ENCODE measurements at places on chromosomes 4 and X.

DNA sequence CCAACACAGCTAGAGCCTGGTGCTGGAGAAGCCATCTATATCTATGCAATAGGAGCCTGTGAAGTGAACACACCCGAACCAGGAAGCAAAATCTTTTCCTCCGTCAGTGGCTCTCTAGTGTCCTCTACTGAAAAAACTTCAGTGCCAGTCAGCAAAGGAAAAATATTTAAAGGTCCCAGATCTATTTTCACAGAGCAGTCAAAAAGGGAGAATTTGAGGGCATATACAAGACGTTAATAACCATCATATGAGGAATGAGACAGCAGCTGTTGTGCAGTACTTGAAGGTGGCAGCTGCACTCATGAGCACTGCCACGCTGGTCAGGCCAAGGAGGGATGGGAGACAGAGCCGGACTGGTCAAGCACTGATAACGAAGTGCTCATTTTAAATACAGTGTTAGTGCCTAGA lies 14.4 kb downstream of the MCUB start:
- DNase-seq, result no peak

DNA sequence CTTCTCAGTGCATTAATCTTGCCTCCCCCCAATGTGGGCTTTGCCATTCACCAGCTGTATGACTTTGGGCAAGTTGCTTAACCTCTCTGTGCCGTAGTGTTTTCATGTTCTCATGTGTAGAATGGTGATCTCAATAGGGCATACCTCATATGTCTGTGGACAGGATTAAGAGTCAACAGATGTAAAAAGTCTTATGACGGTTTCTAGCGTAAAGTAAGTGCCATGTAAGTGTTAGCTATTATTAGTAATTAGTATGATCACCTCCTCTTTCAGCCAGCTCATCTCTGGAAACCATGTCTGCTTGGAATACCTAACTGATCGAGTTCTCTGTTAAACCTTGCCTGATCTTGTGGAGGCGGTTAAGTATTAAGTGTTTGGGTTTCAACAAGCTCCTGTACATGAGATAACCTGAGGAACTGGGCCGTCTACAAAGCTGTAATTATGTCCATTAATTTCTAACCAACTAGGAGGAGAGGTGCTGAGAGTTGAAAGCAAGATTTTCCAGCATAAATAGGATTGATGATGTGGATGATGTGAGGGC lies 66.3 kb downstream of the TSC22D3 start:
- no peak for DNase-seq

GRCh38 chr4:89373394-89373793 lies 65.8 kb upstream of the GPRIN3 start:
- no peak for DNase-seq

DNA sequence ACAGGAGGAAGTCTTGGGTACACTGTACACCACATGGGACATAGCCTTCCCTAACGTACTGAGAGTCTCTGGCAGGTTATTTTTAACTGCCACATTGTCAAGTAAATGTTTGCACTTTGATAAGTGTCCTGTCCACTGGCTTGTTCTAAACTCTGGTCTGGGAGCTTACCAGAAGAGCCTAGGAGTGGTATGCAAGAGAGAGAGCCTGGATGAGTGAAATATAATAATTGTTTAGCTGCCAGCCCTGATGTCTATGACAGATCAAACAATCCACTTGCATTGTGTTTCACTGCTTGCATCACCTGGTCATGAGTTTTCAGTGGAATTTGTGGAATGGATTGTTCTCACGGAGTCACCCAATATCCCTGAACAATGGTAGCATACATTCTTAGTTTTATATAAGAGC lies 91.6 kb downstream of the SHROOM3 start:
- DNase-seq, result no peak

- no peak for DNase-seq
Measured at GRCh38 chr4:186144198-186144945, 39.9 kb downstream of the FAM149A start.

DNA sequence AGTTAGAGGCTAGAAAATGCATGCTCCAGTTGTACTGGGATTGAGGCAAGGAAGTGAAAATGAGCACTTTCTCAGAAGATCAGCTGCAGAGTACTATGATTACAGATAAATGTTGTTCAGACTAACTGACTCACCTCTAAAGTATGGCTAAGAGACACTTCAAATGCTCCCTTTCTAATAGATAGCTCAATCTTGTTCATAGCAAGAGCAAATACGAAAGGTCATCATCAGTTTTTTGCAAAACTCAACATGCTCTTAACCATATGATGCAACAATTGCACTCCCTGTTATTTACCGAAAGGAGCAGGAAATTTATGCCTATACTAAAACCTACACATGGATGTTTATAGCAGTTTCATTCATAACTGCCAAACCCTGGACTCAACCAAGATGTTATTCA lies 838.4 kb upstream of the INTU start:
- no peak for DNase-seq

- no peak for DNase-seq
Measured at GRCh38 chr4:1446502-1447386, 40.5 kb upstream of the NKX1-1 start.

DNA sequence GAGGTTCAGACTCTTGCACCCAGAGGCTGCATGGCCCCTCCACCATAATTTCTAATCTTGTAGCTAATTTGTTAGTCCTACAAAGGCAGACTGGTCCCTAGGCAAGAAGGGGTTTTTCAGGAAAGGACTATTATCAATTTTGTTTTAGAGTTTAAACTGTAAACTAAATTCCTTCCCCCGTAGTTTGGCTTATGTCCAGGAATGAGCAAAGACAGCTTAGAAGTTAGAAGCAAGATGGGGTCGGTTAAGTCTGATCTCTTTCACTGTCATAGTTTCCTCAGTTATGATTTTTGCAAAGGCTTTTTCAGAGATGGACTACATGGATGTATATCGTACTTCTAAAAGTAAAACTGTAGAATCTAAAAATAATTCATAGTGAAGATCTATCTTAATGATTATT lies 258.1 kb upstream of the IL1RAPL1 start:
- DNase-seq, result no peak

DNA sequence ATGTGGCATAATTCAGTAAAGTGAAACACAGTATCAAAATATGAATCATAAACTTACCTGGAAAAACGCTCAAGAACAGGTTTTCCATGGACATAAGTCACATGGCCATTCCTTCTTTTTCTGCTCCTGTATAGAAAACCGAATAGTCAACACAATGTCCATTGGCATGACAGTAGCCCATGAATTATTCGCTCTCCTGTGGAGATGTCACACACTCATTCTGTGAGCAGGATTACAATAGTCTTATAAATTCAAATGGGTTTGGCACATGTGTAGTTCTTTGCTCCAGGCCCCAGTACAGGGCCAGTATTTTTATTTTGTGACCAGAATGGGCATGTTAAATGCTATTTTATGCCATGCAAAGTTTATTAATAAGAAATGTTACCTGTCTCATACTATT lies 15.1 kb upstream of the CXCL13 start:
- no peak for DNase-seq

- DNase-seq, result no peak
Measured at GRCh38 chr4:94924566-94924965, 166.8 kb downstream of the BMPR1B start.

DNA sequence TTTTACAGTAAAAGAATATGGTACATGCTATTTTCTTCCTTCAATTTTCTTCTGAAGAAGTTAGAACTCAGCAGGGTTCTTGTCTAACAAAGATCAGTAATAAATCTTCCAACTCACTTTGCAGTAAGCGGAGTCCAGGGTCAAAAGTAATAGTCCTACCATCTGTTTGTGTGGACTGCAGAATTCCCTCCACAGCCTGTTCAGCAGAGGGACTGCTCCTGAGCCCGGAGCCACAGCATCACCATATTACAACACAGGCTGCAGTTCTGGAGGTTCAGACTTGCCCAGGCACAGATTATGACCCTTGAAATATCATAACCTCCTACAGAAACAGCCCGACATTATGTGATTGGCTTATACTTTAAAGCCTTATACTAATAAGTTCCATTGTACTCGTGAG lies 10.3 kb downstream of the FHDC1 start:
- no peak for DNase-seq

DNA sequence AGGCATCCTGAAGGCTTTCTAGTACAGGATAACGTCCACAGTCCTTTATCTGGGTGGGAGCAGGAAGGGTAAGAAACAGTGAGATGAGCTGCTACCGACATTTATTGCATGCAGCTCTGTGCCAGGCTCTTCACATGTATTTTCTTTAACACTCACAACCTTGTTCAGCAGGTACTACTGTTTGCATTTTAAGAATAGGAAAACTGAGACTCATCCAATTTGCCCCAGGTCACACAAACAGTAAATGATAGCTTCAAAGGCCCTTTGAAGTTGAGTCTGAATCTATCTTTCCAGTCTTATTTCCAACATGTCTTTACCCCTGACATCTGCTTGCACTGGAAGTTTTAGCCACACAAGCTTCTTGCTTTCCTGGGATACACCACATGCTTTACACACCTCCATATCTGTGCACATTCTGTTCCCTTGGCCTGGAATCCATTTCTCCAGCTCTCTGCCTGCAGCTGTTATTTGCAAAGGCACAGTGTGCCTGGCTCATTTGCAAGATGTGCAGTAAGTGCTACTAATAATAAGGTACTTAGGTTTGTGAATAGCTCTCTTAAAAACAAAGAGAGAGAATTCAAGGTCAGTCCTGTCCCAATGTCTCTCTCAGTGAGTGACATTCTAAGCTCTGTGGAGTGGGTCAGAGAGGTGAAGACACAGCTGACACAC lies 61.2 kb downstream of the METTL14 start:
- no peak for DNase-seq

- DNase-seq, result no peak
Measured at GRCh38 chrX:21741869-21742701, 15.8 kb downstream of the SMPX start.

- no peak for DNase-seq
Measured at GRCh38 chrX:69028761-69029120, 136.5 kb downstream of the PJA1 start.

GRCh38 chr4:94516999-94517398 lies 65.3 kb downstream of the PDLIM5 start:
- no peak for DNase-seq

- no peak for DNase-seq
Measured at GRCh38 chr4:152392079-152392478, 143.8 kb downstream of the FBXW7 start.

DNA sequence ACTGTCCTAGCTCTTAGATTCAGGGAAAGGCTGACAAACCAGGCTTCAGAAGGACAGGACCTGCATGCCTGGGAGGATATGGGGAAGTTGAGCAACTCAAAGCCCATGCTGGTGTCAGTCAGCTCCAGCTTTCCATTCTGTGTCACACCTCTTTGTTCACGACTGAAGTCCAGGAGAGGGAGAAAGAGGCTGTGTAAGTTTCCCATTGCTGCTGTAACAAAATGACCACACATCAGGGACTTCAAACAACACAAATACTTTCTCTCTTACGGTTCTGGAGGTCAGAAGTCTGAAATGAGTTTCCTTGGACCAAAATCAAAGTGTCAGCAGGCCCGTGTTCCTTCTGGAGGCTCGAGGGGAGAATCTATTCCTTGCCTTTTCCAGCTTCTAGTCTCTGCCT lies 50.6 kb upstream of the STX18 start:
- no peak for DNase-seq

DNA sequence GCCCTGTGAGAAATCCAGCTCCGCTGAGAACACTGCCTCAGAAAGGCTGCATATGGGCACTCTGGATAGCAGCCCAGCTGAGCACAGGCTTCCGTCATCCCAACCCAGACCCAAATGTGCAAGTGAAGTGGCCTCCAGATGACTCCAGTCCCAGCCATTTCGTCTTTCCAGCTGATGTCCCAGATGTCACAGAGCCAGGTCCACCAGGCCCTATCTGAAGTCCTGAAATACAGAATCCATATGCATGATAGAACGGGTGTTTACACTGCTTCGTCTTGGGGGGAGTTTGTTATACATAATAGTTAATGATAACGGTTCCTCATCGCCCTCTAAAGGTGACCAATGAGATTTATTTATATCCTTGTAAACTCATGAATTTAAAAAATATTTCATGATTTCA lies 72.6 kb upstream of the TRIM2 start:
- no peak for DNase-seq

DNA sequence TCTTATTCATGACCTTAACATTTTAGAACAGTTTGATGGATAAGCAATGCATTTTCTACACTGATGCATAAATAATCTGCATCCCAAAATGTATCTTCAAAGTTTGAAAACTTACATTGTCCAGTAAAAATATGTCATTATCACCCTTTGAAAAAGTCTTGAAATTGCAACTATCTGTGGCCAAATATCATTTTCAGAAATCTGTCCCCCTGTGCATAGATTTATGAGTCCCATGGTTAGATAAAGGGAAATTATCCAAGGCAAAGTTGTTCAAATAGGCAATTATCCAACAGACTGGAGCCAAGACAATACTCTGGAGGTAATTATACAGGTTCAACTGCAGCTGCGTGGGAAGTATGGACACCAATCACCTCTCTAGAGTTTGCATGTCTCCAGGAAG lies 182.5 kb upstream of the INTU start:
- no peak for DNase-seq

DNA sequence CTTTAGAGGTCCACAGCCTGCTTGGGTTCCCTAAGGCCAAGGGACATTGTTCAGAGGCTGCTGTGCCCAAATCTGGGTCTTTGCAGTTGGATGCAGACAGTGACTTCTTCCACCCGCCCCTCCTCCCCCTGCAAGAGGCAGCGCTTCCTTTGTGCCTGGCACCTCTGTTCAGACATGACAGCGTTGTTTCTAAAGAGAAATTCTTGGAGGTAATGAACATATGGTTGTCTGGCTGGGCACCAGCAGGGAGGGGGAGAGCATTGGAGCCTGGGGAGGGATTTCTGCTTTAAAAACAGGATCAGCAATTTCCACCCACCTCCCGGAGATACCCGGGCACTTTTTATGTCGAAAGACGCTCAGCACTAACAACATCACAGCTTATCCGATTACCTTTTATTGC lies 51.5 kb downstream of the PSAPL1 start:
- no peak for DNase-seq

DNA sequence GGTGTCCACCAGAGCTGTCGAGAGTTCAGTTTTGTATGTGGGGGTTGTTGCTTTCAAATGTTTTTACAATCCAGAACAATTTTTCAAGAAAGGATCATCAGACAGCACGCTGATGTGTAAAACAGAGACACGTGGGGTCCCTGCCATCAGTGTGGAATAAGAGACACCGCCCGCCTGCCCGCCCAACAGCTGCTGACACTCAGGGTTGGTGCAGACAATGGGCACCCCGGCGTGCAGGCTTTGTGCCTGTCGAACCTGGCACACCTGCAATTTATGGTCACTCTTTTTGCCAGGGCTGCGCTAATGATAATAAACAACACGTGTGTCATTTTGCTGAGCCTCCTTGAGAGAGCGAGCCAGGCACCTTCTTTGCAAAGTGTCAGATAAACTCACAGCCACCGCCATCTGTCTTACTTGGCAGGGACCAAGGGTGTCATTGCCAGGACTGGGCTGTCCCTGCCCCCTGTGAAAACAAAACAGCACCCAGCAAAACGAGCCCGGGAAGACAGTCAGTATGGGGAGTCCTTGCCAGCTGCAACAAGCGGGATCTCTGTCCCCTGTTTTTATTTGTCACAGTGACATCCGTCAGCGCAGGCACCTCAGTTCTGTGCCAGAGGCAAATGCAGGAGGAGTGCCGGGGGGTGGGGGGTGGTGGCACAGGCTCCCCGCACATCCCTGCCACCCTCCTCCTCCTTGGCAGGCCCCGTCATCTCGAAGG lies 69.1 kb downstream of the PSAPL1 start:
- no peak for DNase-seq

- no peak for DNase-seq
Measured at GRCh38 chr4:106395582-106395981, 27.0 kb upstream of the GIMD1 start.

GRCh38 chr4:6093671-6094070 lies 75.4 kb upstream of the C4orf50 start:
- DNase-seq, result no peak
